GM12891 (cell line): ENCODE measurements at places on chromosomes 7 and 10.
A peak's percentile ranks its signal among the peaks of the same experiment; 100 is the strongest.

GRCh38 chr7:142868188-142868985 lies 13.5 kb downstream of the EPHB6 start:
- no peak for DNase-seq

DNA sequence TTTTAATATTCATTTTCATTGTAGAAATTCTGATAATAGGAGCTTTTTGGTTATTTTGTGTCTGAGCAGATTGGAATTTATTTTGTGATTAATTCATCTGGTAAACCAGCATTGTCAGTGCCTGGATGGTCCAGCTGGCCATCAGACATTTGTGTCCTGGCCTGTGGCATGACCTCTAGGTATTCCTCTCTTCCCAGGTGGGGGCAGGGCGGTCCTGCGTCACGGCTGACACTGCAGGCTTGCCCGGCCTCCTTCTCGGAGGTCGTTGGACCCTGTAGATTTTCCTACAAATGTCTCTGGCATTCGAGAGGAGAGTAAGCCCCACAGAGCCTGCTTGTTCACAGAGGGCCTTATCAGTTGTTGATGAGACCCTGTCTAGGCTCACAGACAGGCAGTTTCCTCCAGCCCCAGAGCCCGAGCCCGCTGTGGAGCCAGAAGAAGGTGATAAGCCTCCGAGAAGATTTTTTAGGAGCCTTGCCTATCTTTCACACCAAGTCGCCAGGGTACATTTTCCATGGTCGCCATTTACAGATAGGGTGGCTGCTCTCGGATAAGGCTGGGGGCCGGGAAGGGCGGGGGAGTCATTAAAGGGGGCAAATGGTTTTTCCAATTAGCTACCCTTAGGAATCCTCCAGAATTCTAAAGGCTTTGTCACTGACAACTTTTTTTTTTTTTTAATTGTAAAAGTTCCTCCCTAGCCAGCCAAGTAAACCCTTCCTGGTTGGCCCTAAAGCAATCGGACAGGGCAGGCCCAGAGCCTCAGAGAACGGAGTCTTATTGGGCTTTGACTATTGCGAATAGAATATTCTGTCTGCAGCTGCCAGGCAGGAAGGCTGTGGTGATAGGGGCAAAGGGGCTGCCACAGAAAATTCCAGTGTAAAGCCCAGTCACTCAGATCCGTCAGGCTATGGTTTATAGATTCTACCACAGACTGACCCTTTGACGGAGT lies 78.1 kb upstream of the TBX20 start:
- DNase-seq: no peak

GRCh38 chr10:77545585-77545984 lies 92.0 kb downstream of the KCNMA1 start:
- DNase-seq: no peak

DNA sequence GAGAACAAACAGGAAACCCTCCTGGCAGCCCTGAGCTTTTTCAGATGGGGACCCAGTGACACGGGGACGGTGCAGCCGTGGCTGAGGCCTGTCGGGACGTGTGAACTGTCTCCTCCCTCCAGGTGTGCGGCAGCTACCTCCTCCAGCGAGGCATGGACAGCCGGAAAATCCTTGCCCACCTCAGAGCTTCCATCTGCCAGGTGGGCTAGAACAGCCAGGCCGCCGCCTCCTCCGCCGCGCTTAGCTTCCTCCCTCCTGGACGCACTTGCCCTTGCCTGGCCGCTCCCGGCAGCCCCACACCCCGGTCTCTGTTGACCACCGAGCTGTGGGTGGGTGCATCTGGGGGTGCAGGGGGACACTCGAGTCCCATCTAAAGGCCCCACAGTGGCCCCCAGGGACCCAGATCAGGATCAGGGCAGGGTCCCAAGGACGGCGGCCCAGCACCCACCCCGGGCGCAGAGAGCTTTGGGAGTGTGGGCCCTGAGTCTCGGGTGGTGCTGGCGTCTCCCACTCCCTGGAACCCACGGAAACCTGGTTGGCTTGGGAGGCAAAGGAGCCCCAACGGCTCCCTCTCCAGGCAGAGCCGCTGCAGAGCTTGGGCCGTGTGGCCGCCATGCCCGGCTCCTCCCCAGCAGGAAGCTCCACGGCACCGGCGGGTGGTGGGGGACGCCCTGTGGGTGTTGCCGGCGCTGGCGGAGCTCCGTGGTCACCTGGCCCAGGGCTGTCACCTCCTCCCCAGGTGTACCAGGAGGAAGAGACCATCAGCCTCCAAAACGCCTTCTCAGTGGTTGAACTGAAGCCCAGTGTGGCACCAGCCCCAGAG lies 32.9 kb upstream of the UTF1 start:
- DNase-seq: no peak

DNA sequence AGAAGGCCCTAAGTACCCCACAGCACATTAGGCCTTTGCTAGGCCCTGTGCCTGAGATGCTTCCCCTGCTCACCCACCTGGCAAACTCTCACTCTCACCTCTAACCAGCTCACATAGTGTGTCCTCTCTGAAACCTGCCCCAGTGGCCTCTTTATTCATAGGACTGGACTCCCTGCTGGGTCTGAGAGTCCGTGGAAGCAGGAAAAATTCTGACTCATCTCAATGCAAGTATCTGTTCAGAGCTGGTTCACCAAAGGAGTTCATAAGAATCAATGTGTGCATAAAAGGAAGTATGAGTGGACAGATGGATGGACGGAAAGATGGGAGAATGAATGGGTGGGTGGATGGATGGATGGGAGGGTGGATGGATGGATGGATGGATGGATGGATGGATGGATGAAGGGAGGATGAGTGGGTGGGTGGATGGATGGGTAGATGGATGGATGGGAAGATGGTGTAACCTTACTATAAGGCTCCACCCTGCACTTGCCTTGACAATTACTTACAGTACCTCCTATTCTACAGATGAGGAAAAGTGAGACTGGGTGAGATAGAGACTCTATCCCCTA lies 111.2 kb upstream of the ZMIZ1 start:
- no peak for DNase-seq

- DNase-seq: no peak
These were observed 42.5 kb downstream of the PPP1R3C start for GRCh38 chr10:91590142-91590903.

GRCh38 chr7:70267381-70268120 lies 669.3 kb downstream of the AUTS2 start:
- DNase-seq: no peak

DNA sequence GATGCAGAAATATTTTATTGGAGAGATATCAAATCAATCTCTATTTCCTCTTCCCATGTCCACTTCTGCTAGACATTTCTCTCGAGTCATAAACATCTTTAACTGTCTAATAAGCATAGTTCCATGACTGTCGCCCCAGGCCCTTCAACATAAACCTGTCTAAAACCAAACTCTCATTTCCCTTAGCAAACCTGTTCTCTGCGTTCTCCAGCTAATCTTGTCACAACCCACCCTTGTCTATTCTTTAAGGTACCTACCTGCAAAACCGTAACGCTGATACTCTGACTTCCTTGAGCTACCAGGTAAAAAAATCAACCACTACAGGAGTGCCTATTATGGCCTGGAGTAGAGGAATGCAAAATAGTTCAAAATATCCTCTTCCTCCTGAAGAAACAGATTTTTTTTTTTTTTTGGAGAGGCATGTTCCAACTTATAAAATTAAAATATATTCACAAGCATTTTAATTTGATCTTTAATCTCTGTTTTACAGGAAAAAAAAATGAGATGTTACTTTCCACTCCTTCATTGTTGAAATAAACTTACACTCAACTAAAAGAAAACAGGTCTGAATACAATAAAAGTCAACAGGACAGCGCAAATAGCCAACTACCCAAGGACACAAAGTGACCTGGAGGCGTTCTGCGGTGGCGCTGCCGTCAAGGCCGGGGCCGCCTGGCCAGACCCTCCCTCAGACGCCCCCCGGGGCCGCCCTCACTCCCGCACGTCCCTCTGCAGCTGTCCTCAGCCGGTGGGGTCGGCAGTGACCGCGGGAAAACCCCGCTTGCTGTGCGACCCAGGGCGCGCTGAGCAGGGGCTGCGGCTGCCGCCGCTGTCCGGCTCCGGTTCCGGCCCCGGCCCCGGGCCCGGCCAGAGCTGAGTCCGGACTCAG lies 765 bp downstream of the SLC25A40 start:
- DNase-seq: peak; percentile 17

DNA sequence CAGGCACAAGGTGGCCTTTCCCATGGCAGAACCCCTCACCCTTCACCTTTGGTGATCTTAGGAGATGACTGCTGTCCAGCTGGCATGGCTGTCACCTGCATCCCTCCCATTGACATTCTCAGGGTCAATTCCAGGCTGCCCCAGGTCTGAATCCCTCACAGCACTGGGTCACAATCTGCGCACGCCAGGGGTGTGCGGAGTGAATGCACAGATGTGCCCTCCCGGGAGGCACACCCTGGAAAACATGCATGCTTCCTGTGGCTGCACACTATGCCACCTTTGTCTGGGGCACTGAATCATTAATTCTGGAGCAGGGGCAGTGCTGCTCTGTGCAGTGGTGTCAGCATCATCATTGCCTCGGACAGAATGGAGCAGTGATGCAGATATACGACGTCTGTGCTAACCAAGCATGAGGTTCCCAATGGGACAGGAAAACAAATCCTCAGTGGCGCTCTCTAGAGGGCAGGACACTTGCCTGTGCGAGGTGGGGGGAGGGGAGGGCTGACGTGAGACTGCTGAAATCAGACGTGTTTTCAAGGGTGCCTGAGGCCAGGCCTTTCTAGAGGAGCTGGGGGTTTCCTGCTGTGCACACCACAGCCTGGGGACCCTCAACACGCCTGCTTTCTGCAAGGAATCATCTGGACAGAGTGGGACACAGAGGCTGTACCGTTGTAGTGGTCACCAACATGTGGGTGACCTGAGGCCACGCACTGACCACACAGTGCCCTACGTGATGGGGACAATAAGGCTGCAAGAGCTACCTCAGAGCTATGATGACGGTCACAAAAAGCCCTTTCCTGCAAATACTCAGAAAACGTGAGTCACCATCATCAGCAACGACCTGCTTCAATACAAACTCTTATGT lies 77.9 kb downstream of the HIPK2 start:
- DNase-seq: no peak

GRCh38 chr10:68895041-68895440 lies 6.1 kb upstream of the DDX50 start:
- DNase-seq: no peak

DNA sequence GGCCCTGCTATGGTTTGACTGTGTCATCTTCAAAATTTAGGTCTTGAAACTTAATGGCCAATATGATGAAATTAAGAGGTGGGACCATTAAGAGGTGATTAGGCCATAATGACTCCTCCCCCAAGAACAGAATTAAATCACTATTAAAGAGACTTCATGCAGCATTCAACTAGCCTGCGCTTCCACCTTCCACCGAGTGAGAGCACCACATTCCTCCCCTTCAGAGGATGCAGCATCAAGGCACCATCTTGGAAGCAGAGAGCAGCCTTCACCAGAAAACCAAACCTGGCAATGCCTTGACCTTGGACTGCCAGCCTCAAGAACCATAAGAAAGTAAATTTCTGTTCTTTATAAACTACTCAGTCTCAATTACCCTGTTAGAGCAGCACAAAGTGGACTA lies 371.1 kb upstream of the NFE2L3 start:
- DNase-seq: no peak

DNA sequence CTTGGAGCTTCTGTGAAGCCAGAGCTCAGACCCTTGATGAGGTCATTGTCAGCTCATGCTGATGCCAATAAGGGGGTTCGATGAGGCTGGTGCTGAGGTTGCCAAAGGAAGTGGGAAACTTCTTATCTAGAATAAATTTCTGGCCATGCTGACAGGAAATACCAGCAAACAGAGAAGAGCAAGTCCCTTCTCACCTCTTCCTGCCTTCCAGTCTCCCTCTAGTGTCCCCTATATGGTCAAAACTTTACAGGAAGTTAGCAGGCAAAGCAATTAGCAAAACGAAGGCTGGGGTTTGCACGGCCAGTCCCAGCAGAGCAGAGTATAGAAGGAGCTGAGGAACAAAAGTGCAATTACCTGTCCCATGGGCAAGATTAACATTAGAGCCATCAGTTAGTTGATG lies 15.1 kb upstream of the NEUROG3 start:
- no peak for DNase-seq

DNA sequence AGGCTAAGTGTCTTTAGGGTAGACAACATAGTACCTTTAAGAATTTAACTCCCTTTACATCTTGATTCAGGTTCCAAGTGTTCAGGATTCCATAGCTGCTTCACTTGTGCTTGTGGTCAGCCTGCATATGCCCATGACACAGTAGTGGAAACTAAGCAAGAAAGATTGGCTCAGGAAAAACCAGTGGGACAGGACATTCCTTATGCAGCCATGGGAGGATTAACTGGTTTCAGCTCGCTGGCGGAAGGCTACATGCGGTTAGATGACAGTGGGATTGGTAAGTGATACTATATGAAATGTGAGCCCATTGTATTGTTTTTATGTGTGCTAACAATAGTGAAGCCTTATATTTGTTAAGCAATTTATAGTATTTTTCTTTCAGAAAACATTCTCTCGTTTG lies 11.3 kb downstream of the FAM221A start:
- DNase-seq: no peak

DNA sequence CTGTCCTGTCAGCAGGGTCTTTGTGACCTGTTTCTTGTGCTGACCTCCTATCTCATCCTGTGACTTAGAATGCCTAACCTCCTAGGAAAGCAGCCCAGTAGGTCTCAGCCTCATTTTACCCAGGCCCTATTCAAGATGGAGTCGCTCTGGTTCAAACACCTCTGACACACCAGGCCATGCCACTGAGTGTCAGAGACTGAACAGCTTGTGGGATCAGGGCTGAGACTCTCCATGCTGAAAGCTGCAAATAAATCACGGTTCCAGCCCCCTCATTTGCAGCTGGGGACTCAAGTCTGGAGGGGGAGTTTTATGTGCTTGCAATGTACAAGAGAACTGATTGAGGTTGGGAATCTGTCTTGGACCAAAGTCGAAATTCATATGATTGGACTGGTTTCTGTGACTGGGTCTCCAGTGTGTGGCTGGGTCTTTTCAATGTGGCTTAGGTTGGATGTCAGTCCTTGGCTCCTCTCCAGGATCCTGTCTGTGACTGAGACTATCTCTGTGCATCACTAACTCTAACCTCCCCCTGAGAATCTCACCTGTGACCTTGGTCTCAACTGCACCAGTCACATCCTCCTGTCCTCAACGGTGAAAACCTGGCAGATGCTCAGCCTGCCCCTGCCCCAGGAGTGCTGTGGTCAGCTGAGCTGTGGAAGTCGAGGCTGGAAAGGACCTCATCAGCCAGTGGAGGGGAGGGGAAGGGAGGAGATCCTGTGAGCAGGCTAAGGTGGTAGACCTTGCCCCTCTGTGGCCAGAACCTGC lies 11.7 kb downstream of the PRF1 start:
- no peak for DNase-seq
